ENCODE measurements at places on chromosomes 5 and 9. TPM values are rescaled to one million over a fixed set of nuclear protein-coding genes. Genes with fewer than 3 reads are reported as not detected.

Gene CRB2
- 0.15 TPM for polyA plus RNA-seq

Gene GPRIN1
- 0.13 TPM for polyA plus RNA-seq

Gene HAVCR1
- polyA plus RNA-seq: not detected

Gene IFNA13
- polyA plus RNA-seq: not detected

Gene DRD1
- polyA plus RNA-seq: 0.42 TPM

Gene PCDHGA8
- 0.41 TPM for polyA plus RNA-seq

Gene FBXL7
- 40.9 TPM for polyA plus RNA-seq

Gene TPRN
- polyA plus RNA-seq: 8.6 TPM

Data from ovary (tissue), 10 donors.